ENCODE measurements at places on chromosomes 2 and 18. TPM values are rescaled to one million over a fixed set of nuclear protein-coding genes. Genes with fewer than 3 reads are reported as not detected.

Gene BBS5
- 4.9 TPM for total RNA-seq

Gene RAPGEF4
- total RNA-seq = 1.1 TPM

Gene FER1L5
- total RNA-seq = 0.18 TPM

- no peak for DNase-seq
Measured at GRCh38 chr2:104847586-104848160, 6.2 kb upstream of the POU3F3 start.

DNA sequence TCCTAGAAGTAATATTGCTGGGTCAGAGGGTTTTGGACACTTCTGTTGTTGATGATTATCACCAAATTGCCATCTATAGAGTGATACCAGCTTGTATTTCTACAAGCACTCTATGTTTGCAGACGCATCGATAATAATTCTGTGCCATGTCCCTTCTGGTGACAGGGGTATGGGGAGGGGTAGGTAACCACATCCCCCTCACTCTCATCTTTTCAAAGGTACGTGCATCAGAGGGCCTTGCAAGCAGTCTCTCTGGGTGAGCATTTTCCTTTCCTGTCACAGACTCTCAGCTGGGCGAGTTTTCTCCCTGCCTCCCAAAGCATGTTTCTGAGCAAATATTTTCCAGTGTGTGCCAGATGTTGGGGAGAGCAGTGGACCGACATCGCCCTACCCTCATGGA, 98.0 kb downstream of the SMAD7 start:
- DNase-seq = no peak

DNA sequence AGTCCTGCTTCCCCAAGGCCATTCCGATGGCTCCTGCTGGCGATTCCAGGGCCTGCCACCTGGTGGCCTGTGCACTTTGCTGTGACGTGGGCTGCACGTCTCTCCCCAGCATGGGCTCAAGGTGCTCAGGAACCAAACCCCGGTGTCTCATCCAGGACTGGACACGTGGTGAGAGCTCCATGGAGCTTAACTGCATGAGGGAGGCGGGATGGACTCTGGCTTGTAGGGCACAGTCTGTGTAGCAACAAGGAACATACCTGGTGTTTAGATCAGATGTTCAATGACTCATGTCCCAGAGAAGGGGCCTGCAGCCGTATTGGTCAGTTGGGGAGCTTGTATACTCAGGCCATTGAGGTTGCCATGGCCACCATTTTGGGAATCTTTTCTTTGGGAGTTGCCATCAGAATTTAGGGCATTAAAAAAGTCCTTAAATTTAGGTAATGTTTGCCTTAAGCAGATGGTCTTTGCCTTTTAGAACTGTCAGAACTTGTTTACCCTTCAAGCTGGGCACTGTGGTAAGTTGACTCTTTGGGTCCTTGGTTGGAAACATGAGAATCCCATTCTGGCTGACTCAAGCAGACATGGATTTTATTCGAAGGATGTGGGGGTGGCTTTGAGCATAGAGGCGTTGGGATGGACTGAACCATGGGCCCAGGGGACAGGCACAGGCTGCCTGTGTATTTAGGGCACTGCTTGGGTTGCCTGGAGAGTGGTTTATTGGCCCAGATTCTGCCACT, 21.0 kb downstream of the AGAP1 start:
- no peak for DNase-seq

- no peak for DNase-seq
Measured at GRCh38 chr2:9110346-9110884, 96.2 kb upstream of the ASAP2 start.
